ENCODE measurements at places on chromosomes 4 and X. TPM values are rescaled to one million over a fixed set of nuclear protein-coding genes. Genes with fewer than 3 reads are reported as not detected.

Gene PPP3CA
- polyA plus RNA-seq = 37.3 TPM

DNA sequence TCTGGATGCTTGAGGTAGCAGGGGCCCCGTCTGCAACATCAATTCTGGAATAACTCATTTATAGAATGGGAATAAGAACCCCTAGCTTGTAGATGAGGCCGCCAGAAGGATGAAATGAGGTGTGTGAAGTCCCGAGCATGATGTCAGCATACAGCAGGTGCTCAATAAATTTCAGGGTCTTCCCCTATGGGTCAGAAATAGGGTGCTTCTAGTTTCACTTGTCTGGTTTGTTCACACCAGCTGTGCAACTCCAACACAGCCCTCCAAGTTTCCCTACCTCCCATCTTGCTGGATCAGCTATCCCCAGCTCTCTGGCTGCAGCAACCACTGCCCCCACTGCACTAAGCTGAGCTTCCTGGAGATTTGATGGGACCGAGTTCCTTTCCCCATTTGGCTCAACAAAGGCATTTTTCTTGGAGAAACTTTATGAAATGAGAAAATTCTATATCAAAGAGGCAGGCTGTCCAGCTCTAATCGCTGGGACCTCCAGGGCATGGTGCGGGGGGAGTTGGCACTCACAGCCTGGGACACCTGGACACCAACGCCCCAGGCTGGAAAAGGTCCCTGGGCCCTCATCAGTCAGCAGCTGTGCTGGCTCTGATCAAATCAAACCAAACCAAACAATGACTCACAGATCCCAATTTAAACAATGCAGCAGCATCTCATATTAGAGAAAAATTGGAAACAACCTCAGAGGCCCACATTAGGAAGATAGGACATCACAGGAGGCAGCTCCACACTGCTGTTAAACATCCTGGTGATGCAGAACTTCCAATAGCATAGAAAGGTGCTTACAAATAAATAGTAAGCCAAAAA, 13.3 kb downstream of the SLC2A9 start:
- peak; percentile 92 for DNase-seq

Gene UGT2B15
- not detected for polyA plus RNA-seq

DNA sequence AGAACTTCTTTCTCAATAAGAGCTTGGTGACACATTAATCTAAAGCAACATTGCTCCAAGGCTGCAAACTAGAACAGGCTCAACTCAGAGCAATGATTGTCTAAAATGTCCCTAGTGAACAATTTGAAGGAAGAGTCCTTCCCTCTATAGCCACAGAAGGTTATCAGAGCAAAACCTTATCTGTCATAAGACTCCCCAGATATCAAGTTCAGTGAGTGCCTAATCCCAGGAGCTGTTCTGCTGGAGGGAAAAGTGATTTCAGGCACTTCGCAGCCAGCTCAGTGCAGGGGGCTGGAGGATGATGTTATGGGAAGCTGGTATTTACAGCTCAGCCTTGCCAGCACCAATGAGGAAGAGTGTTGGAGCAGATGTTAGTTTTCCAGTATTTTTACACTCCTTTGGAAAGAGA, 497.5 kb downstream of the INPP4B start:
- DNase-seq = no peak

DNA sequence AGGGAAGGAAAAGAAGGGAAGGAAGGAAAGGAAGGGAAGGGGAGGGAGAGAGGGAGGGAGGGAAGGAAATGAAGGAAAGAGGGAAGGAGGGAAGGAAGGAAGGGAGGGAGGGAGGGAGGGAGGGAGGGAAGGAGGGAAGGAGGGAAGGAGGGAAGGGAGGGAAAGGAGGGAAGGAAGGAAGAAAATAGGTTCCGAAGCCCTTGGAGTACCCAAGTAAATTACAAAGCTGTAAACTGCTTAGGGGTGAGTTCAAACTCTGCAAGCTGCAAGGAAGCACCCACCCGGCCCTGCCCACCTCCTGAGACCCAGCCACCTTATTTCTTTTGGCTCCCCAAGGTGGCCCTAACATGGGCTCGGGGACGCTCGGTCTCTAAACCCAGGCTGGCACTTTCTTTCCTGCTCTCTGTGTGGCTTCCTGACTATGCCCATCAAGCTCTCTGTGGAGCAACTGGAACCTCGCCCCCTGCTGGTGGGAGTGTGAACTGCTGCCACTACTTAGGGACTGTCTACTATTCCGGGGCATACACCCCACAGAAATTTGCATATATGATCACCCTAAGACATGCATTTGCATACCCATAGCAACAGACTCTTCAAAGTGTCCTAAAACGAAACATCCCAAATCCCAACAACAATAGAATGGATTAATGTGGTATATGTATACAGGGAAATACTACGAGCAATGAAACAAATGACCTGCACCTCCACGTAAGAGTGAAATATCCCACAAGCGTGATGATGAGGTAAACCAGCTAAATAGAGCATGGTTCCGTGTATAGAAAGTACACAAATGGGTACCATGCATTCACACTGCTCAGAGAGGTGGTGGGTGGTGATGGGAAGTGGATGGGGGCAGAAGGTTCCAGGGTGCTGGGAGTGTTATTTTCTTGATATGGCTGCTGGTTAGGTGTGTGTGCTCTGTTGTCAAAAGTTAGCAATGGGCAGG, 151.7 kb upstream of the TBL1X start:
- DNase-seq = no peak

Measured in muscle of back (tissue), 13 donors.